ENCODE measurements at places on chromosomes 7 and 10.

DNA sequence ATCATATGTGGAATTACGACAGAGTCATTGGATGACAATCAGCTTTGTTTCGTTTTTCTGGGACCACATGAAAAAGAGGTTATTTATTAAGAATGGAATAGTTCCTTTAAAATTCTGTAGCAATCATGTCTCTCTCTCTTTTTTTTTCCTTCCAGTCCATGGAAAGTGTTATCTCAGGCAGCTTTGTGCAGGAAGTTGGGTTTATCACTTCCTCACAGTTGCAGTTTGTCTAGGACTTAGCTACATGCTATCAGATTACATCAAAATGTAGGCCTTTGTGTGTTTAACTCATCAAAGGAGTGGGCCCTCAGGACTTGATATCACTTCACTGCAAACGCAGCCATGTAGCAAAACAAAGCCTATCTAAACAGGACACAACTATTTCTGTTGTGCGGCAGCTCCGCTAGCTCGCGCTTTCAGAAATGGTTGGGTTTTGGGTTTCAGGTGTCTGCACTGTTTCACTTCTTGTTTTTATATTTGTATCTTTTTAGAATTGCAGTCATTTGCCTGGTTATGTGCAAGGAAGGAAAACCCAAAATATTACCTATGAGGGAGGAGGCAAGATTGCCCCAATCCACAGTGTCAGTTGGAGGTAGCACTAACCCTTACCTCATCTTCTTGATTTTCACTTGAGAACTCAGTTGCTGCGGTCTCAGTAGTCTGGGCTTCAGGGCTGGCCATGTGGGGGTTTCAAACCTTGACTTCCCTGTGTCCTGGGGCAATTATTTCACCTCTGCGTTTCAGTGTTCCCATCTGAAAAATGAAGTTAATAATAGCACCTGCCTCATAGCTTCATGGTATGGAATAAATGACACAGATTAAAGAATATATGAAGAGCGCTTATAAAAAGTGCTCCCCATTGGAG lies 66.7 kb downstream of the HHEX start:
- no peak for DNase-seq

DNA sequence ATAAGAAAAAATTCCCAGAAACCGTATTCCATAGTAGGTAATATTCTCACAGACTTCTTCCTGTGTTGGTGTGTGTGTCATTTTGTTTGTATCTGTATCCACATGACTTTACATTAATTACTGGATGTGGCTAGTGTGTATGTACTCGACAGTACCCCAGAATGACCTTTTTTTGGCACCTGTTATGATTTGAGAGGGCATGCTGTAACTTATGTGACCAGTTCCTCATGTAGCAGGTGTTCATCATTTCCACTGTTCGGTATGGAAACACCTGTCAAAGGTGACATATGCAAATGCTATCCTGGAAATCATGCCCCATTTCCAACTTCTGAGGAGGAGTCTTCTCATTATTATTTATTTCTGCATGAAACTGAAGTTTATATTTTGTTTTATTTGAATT lies 89.3 kb downstream of the ZMYND11 start:
- no peak for DNase-seq

GRCh38 chr10:110529596-110530011 lies 31.9 kb downstream of the DUSP5 start:
- no peak for DNase-seq

DNA sequence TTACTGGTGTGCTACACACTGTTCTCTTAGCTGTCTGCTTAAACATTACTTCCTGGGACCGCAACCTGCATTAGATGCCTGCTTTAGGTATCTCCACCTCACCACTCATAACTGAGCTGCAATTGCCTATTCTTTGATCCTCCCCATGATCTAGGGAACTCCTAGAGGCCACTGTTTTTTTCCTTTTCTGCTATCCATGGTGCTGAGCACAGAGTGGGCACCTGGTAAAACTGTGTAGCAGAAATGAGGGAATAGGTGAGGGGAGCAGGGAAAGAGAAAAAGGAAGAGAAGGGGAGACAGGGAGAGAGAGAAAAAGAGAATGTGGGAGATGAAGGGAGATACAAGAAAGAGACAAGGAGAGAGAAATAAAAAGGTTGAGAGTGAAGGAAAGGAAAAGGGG lies 434.9 kb downstream of the ADRA2A start:
- DNase-seq: no peak

- DNase-seq: no peak
Measured at GRCh38 chr10:26706206-26706605, 8.7 kb downstream of the PDSS1 start.

DNA sequence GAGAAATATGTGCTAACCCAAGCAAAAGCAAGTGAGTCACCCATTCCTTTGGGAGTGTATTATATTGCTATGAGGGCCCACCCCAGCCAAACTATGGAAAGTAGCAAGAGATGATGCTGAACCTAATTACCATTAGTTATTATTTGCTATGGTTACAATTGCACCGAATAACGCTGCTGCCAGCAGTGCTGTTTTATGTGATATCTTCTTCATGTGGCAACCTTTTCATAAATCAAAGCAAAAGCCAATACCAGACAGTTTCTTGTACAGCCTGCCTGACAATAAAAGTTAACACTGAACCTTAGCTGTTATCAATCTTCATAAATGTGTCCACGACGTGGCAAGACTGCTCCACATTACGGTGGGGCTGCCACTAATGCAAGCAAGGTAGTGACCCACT lies 241.7 kb upstream of the PLXNA4 start:
- no peak for DNase-seq

DNA sequence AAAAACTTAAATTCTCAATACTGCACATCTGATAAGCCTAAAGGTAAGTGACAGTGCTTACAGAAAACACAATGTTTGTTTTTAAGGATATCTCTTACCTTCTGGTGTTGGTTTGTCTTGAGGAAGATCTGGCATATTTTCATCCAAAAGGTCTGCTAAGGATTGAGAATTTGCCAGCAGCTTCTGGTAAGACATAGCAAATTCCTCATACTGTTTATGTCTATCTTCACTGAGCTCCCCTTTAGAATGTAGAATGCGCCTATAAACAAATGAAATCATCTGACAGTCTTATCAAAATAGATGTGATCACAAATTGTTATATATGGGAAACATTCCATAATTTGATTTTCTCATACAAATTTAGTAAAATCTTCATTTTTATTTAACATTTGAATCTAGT lies 28.7 kb downstream of the UPF2 start:
- DNase-seq: no peak

DNA sequence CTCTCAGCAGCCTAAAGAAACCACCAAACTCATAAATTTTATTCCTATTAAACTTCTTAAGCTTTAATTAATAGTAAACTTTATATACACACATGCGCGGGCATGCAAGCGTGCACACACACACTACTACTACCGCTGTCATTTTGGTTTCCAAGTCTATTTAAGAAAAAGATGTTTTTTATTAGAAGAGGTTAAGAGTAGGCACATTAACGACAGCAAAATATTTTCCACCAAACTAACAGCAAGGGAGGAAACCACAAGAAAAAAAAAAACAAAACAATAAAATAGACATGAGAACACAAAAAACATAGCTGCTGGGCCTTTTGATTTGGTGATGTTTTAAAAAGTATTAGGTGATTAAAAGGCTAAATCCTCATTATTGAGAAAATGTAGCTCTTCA lies 28.6 kb downstream of the RTKN2 start:
- no peak for DNase-seq

GRCh38 chr7:85001495-85002345 lies 185.1 kb downstream of the SEMA3D start:
- DNase-seq: no peak

- DNase-seq: no peak
Measured at GRCh38 chr10:78365694-78366093, 332.0 kb downstream of the RPS24 start.

DNA sequence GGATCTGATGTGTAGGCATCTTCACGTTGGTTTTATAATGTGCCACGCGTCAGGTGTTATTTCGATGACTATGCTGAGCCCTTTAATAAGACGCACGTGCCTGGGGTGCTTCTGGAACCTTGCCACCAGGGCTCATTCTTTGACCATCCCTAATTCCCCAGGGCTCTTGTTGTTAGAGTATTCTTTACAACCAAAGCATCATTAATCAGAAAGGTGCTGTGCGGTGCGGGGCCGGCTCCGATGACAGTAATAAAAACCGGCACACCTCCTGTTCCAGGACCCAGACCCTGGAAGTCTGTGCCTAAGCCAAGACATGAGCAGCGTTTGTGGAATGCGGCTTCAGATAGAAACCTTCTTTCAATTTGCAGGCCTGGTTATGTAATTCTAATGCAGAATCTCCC lies 58.4 kb downstream of the MGMT start:
- DNase-seq: peak; percentile 40

- DNase-seq: no peak
Measured at GRCh38 chr7:99073839-99074446, 70.0 kb downstream of the SMURF1 start.

GRCh38 chr10:30819341-30820181 lies 190.0 kb upstream of the LYZL2 start:
- DNase-seq: peak; percentile 24

GRCh38 chr10:63516207-63516606 lies 5.0 kb upstream of the REEP3 start:
- no peak for DNase-seq

GRCh38 chr10:28105561-28105960 lies 106.7 kb upstream of the ODAD2 start:
- DNase-seq: no peak

GRCh38 chr7:158371856-158372255 lies 215.8 kb downstream of the PTPRN2 start:
- DNase-seq: no peak

Measured in HS-5 (cell line).